ENCODE measurements at places on chromosomes 7 and 10.

- no peak for DNase-seq
Observed at GRCh38 chr7:22632674-22633073, 94.3 kb upstream of the IL6 start.

DNA sequence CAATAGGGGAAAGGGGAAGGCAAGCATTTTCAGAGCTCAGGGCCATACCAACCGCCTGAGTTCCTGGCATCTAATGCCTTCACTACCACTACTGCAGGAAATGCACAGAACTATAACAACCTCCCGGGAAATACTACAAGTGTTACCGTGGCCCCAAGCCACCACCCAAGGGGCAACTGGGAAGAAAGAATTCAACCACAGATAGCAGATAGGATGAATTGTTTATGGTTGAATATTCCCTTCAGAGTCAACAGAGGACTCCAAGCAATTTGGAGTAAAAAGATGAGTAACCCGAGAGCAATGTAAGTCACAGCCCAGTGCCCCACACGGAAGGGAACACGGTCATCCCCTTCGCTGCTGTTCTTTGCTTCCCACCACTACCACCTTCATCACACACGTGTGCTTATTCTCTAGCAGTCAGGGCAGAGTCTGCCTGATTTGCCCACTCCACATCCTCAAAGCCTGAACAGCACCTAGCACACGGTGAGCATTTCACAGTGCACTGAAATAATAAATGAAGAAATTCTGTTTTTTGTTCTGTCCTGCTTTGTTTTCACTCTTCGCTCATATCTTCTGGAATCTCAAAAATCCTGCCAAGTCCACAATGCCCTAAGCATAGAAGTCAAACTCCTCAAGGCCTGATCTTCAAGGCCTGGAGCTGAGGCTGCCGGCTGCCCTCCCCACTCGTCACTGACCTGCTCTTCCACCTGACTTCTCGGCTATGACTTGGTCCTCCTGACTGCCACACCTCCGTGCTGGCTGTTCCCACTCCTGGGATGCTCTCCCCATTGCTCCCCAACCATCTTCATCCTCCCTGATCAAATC, 221.1 kb downstream of the KCNMA1 start:
- DNase-seq: no peak

- DNase-seq: no peak
Observed at GRCh38 chr7:151115121-151115835, 29.0 kb downstream of the AGAP3 start.

GRCh38 chr10:59362959-59363381, 621 bp upstream of the FAM13C start:
- DNase-seq: no peak

GRCh38 chr7:73715648-73716317, 3.7 kb downstream of the STX1A start:
- DNase-seq: peak; percentile 41

- no peak for DNase-seq
Observed at GRCh38 chr10:113846036-113846435, 7.8 kb downstream of the DCLRE1A start.

GRCh38 chr10:92244796-92245195, 46.1 kb downstream of the CPEB3 start:
- no peak for DNase-seq

- DNase-seq: no peak
Observed at GRCh38 chr10:53570221-53570620, 797.6 kb upstream of the MBL2 start.

DNA sequence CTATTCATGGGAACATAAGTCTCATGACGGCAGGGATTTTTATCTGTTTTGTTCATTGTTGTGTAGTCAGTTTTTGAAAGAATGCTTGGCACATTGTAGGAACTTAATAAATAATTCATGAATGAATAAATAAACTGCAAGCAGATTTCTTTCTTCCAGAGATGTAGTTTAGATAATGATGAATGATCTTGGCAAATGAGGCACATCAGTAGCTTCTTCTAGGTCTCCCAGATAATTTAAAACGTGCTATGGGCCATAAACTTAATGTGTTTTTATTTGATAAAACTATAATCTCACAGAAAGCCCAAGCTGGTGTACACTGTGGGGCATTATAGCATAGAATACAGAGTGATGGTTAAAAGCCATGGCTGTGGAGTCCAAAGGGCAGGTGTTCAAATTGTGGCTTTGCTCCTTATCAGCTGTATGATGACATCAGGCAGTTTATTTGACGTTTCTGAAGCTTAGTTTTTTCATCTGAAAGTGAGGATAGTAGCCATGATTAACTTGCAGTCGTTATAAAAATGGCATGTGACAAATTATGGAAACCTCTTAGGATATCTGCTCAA, 3.5 kb downstream of the MGAM start:
- DNase-seq: no peak

DNA sequence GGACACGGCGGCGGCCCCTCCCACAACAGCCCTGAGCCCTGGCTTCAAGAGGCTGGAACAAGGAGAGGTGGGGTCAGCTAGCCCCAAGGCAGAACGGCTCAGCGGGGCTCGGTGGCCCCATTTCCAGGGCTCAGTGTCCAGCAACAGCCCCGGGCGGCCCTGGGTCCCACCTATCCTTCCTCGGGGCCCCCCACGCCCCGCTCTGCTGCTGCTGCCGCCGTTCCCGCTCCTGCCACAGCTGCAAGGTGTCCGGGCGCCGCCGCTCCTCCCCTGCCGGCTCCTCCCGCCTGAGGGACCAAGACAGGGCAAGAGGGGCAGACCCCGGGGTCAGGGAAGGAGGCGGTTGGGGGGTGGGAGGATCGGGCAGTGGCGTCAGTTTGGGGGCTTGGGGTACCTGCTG, 3.4 kb upstream of the SAP25 start:
- no peak for DNase-seq

DNA sequence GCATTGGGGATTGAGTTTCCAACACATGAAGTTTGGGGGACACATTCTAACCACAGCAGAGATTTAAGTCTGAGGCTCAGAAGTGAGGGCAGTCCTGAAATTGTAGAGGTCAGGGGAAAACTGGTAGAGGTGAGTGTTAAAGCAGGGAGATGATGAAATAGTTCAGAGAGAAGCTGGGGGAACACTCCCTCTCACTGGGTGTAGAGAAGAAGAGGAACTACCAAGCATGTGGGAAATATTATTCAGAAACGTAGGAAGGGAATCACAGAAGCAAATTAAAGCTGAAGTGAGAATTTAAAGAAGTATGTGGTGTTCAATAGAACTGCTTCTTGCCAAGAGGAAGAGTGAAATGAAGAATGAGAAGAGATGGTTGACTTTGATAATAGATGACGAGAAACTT, 121.5 kb upstream of the FAM3C start:
- no peak for DNase-seq

- DNase-seq: no peak
Observed at GRCh38 chr10:133213641-133214467, 16.2 kb upstream of the UTF1 start.

GRCh38 chr10:49092477-49092876, 22.8 kb downstream of the VSTM4 start:
- no peak for DNase-seq

DNA sequence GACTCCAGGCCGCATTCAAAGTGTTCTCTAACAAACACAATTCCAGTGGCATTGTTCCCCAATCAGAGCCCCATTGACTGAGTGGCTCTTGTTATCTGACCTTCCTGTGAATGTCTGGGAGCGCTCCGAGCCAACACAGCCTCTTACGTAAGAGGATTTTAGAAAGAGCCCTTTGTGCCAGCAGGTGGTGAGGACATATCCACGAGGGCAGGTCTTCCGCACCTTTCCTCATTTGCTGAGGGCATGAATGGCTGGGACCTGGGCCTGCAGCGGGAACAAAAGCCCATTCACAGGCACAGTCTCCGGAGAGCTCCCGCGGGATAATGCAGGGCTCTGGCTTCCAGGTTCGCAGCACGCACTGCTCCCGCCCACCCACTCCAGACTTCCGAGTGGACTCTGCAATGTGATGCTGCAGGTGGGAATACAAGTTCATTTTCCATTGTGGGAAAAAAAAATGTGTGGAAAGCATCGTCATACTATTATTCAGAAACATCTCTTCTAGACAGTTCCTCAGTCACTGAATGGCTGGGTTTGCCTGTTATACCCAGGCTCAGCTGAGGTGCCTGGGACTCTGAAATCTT, 295.0 kb upstream of the IGFBP3 start:
- no peak for DNase-seq

DNA sequence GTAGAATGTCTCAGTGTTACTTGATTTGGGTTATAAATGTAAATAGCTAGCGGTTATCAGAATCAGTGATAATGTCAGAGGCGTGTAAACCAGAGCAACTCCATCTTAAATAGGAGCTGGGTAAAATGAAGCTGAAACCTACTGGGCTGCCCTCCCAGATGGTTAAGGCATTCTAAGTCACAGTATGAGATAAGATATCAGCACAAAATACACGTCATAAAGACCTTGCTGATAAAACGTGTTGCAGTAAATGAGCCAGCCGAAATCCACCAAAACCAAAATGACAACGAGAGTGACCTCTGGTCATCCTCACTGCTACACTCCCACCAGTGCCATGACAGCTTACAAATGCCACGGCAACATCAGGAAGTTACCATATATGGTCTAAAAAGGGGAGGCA, 172.3 kb downstream of the CHRM2 start:
- DNase-seq: no peak

All from NCI-H1436 treated with DMSO at 0.1 percent for 48 hours (cell line).